Trophoblast cell (in vitro differentiated cells and primary cell): ENCODE measurements at places on chromosomes 5 and 9.

DNA sequence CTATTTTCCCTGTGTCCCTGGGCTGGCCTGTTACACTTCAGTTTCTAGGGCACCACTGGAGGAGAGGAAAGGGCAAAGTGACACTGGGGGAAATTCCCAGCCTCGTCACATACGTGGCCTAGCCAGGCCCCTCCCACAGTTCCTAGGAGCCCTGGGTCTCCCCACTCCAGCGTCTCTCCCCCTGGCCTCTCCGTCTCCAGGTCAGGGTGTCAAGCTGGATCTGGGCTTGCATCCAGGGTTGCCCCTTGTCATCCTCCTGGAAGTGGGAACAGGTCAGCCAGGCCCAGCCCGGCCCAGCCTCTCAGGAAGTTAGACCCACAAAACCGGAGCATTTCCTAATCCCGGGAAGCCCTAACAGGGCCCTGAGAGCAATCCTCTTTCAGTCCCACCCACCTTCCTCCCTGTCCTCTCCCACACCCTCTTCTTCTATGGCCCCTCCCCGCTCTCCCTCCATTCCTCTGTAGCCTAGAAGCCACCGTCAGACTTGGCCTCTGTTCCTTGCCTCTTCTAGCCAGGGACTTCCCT lies 4.7 kb upstream of the TNIP1 start:
- no peak for DNase-seq

- DNase-seq, result no peak
Observed at GRCh38 chr9:115461280-115461679, 343.3 kb upstream of the TNC start.

- DNase-seq, result no peak
Observed at GRCh38 chr9:137433916-137434431, 7.2 kb downstream of the ENTPD8 start.

GRCh38 chr9:19732441-19732951 lies 56.3 kb downstream of the SLC24A2 start:
- no peak for DNase-seq

DNA sequence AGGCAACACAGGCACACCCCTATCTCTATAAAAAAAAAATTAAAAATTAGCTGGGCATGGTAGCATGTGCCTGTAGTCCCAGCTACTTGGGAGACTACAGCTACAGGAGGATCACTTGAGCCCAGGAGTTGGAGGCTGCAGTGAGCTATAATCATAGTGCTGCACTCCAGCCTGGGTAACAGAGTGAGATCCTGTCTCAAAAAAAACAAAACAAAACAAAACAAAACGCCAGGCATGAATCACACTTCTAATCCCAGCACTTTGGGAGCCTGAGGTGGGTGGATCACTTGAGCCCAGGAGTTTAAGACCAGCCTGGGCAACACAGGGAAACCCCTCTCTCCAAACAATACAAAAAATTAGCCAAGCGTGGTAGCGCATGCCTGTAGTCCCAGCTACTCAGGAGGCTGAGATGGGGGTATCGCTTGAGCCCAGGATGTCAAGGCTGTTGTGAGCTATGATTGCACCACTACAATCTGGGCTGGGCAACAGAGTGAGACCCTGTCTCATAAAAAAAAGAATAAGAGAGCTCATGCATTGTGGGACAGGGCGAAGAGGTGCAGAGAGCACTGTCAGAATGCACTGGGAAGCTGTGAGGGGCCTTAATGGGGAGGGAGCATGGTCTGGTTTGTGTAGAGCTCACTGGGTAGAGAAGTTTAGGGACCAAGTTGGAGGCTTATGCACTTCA lies 8.4 kb upstream of the SAP30L start:
- no peak for DNase-seq

DNA sequence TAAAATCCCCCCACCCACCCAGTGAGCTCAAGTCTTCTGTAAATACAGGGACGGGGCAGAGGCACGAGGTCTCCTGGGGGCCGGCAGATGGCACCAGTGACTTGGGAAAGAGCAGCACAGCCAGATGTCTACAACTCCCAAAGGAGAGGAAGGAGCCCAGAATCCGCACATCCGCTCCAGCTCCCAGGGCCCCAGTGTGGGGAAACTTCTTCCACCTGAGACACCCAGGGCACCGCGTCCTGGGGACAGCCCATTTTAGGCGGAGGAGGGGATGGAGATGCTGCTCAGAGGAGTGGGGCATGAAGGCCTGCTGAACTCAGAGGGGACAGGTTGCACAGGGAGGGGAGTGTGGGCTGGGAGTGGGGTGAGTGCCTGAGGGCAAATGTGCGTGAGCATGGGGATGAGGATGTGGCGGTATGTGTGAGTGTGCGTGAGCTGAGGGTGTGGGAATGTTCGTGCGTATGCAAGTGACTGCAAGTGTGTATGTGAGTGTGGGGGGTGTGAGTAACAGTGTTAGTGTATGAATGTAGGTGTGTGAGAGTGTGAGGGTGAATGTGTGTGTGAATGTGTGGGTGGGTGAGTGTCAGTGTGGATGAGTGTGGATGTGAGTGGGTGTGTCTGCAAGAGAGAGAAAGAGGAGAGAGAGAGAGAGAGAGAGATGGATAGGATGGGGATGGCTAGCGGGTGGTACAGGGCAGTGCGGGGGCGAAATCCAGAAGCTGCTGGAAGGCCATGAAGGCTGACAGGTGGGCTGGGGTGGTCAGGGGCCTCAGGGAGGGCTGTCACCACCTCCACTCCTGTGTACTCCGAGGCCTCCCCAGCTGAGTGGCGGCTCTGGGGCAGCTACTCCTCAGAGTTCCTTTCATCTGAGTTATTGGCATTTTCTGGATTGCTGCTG lies 63.5 kb downstream of the DUSP1 start:
- DNase-seq, result peak; percentile 66

- no peak for DNase-seq
Observed at GRCh38 chr5:111641533-111642233, 115.3 kb downstream of the NREP start.

GRCh38 chr9:29773676-29774075 lies 2200.4 kb upstream of the C9orf72 start:
- no peak for DNase-seq

GRCh38 chr5:94793816-94794198 lies 175.3 kb downstream of the SLF1 start:
- peak; percentile 1 for DNase-seq

- no peak for DNase-seq
Observed at GRCh38 chr5:166746506-166746905, 1544.9 kb upstream of the WWC1 start.
